Sigmoid colon (tissue), 7 donors: ENCODE measurements at places on chromosomes 1 and 21. TPM values are rescaled to one million over a fixed set of nuclear protein-coding genes. Genes with fewer than 3 reads are reported as not detected.

GRCh38 chr1:3633344-3634058 is 8.7 kb downstream of the TPRG1L start:
- no peak for DNase-seq

DNA sequence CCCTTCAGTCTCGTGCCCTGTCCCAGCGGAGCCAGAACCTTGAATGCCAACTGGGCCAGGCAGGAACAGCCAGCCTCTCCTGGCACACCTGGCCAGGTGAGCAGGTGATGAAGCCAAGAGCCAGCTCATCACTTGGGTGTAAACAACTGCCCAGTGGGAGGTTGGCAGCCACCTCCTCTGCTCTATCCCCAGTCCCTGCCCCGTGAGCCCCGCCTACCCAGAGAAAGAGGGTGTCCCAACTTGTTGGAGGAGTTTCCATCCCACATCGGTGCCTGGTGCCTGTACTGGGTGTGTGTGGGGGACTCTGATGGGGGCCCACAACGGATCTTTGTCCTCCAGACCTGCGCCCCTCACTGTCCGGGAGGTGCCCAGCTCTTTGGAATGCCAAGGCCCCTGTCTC is 17.8 kb upstream of the FAM131C start:
- DNase-seq = no peak

DNA sequence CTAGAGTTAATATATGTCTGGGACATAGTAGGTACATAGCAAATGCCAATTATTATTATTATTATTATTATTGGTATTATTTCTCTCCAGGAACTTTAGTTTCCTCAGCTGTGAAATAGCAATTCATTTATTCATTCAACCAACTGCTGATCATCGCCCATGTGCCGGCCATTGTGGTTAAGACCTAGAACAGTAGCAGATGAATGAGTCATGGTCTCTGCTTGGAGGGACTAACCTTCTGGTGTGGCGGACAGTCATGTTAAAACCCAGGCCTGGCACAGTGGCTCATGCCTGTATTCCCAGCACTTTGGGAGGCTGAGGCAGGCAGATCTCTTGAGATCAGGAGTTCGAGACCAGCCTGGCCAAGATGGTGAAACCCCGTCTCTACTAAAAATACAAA is 23.8 kb upstream of the LDLRAP1 start:
- no peak for DNase-seq

- no peak for DNase-seq
Observed at GRCh38 chr1:90616395-90616794, 100.7 kb downstream of the BARHL2 start.

- DNase-seq = no peak
Observed at GRCh38 chr1:87141556-87141955, 187.1 kb upstream of the LMO4 start.

GRCh38 chr1:3581296-3582036 is 29.8 kb downstream of the MEGF6 start:
- DNase-seq = no peak

DNA sequence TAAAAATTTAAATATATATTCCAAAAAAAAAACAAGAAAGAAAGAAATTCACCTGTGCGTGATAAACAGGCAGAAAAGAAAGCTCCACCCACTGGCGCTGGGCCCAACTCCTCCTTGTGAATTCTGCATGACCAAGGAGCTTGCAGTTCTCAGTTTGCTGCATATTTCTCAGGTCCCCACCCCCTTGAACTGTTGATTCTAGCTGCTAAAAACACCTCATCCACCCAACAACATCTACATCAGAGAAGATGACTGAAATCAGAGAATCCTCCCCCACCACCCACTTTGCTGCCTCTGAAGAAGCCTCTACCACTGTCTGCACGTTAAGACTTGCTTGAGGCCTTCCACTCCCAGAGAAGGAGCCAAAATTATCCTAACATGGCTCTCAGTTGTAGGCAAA is 104.8 kb downstream of the RGS2 start:
- DNase-seq = no peak

Gene ADAM30
- not detected for total RNA-seq

Gene CHIA
- not detected for total RNA-seq
